ENCODE measurements at places on chromosomes 4 and X.

DNA sequence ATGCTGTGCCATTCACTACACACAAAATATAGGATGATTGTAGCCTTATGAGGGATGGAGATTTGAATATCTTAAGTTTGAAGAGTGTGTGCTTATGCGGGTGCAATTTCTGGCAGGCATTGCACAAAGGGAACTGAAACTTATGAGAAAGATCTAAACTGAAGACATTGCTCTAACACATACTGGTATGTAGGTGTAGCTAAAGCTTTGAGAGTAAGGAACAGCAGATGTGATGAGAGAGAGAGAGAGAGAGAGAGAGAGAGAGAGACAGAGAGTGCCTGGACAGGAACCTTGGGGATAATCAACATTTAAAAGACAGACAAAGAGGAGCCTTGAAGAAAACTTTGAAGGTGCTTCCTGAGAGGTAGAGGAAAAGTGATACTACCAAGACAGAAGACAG lies 379.7 kb downstream of the SPRY1 start:
- DNase-seq = no peak

GRCh38 chr4:98794565-98795205 lies 134.2 kb downstream of the EIF4E start:
- DNase-seq = no peak

DNA sequence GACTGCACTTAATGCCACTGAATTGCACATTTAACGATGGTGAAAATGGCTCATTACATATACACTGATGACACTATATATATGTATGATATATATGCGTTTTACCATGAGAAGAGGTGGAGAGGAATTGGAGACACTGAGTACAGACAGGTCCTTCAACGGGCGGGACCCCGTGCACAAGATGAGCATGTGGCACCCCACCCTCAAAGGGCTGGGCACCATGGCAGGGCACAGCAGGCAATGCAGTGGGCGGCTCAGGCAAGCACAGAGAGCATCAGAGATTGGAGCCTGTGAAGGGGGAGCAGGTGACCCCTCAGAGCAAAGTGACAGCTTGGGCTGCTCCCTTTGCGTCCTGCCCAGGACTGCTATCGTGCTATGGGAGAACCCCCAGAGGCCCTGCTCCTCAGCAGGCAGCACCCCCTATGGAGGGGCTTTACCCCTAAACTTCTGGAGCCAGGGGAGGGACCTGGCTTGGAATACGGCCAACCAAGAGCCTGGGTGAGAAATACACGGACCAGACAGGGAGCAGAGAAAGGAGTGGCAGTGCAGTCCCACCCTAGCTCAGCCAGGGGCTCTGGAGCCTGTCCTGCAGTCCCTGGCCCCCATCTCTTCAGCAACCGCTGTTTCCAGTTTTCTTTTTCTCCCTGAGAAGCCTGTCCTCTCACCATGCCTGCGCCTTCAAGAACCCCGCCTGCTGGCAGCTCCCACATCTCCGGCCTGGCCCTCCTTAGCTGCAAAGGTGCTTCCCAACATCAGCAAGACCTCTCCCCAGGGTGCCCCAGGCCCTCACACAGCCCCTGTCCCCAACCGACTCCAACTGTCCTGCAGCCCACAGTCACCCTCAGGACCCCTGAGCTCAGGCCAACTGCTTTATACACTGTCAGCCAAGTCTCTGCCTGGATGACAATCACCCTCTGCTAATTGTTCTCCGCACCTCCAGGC lies 10.5 kb downstream of the SLC6A8 start:
- DNase-seq = no peak

DNA sequence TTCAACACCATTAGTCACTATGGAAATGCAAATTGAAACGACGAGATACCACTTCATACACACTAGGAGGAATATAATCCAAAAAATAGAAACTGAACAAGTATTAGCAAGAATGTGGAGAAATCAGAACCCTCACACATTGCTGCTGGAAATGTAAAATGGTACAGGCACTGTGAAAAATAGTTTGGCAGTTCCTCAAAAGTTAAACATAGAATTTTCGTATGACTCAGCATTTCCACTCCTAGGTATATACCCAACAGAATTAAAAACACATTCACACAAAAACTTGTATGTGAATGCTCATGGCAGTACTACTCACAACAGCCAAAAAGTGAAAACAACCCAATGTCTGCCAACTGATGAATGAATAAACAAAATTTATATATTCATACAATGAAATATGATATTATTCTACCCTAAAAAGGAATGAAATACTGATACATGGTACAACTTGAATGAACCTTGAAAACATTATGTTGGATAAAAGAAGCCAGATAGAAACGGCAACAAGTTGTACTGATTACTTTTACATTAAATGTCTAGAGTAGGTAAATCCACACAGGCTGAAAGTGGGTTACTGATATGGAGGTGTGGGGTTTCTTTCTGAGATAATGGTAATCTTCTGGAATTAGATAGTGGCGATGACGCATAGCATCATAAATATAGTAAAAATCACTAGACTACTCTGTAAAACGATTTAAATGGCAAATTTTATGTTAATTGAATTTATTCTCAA lies 22.3 kb downstream of the TEC start:
- no peak for DNase-seq

DNA sequence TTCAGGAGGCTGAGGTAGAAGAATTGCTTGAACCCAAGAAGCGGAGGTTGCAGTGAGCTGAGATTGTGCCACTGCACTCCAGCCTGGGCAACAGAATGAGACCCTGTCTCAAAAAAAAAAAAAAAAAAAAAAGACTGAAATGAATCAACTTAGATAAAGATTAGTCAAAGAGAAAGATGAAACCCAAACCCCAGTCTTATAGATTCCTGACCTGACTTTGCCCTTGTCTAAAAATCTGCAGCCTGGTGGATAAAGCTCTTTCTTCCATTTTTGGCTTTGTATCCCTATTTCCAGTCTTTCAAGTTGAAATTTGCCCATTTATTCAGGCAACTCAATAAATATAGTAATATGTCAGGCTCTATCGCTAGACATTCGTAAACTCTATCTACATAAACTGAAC lies 39.3 kb upstream of the SPINK2 start:
- DNase-seq = no peak

GRCh38 chr4:36206603-36207311 lies 37.6 kb downstream of the ARAP2 start:
- DNase-seq = no peak

GRCh38 chr4:85939595-85939994 lies 420.3 kb downstream of the MAPK10 start:
- DNase-seq = no peak

DNA sequence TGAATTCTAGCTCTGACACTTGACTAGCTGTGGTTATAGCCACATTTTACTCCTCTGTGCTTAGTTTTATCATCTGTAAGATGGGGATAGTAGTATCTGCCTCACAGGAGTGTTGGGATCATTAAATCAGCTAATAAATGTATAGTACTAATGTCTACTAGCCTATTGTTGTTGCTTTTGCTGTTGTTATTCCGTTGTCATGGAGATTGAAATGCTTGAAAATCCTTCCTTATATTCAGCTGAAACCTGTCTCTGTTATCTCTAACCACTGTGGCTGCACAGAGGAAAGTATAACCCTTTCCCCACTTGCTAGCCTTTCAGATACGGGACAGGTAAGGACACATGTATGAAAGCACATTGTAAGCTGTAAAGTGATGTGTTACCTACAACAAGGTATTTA lies 33.9 kb downstream of the CLCN5 start:
- DNase-seq = no peak

DNA sequence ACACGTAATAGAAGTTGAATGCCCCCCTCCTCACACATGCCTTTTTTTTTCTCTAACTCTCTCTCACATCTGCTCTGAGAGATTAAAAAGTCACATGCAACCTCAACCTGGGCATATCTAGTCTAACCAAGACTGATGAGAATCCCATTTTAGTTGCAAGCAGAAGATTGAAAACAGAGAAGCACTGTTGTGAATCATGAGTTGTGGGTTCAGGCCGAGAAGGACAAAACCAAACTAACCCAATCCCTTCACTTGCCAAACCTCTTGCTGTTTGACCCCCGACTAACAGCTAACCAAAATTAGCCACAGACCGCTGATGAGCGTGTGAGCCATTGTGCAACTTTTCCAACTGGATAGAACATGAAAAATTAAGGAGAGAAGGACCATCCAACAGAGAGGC lies 31.8 kb downstream of the CXCL1 start:
- no peak for DNase-seq

DNA sequence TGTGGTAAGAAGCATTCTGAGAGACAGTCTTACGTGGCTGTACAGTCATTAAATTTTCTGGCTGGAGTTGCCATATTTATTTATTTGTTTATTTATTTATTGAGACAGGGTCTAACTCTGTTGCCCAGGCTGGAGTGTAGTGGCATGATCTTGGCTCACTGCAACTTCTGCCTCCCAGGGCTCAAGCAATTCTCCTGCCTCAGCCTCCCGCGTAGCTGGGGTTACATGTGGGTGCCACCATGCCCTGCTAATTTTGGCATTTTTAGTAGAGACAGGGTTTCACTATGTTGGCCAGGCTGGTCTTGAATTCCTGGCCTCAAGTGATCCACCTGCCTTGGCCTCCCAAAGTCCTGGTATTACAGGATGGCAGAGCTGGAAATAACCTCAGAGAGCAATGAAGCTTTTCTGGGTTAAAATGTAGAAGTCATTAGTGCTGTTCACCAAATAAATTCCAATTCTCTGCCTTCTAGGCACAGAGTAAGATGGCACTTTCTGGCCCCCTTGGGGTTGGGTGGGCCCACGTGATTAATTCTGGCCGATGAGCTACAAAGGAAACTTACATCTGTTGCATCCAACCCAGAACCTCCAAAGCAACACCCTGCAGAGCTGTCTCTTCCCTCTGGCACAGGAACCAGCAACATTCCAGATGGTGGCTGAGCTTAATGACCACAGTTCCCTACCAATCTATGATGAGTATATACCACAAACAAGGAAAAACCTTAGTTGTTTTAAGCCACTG lies 4.5 kb downstream of the MRFAP1 start:
- DNase-seq = no peak

DNA sequence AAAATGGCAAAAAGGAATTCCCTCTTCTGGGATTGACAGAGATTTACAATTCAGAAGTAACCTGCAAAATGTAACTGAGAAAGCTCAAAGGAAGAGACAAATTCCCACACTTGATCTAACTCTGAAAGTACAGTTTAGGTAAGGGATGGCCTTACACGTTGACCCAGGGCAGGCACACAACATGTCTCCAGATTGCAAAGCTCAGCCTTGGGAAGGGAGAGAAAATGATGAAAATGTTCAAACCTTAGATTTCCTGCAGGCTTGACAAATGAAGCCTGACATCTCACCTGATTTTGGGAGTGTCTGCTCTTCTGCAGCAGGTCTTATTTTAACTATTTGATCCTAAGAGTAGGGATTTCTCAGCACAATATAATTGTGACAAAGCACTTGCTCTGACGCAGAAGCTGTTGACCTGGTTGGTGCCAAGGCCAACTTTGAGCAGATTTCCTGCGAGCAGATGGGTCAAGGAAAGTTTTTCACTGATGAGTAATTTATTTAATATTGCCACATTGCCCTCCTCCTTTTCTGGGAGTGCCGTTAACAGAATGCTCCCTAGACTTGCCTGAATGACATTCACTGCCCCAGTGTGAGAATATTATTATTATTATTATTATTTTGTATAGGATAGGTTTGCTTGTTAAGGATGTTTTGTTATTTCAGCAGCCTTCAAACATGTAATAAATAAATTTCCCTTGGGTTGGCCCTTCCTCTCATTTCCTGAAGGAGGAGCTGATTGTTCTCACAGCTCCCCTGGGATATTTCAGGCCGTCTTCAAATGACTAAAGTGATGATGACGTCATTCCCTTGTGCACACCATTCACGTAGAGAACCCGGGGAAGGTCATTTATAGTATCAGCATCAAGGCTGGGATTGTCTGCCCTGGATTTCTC lies 157.1 kb downstream of the VEGFC start:
- DNase-seq = no peak

- no peak for DNase-seq
Observed at GRCh38 chr4:112213091-112213490, 18.5 kb upstream of the AP1AR start.

- DNase-seq = no peak
Observed at GRCh38 chr4:76745240-76745639, 152.7 kb downstream of the SOWAHB start.

- no peak for DNase-seq
Observed at GRCh38 chr4:146214238-146214637, at the start of gene REELD1. Gene REELD1 (plus strand): TSS chr4:146214538. CDS start chr4:146216953, 2,415 bp downstream.

GRCh38 chr4:742742-743311 lies 37.2 kb downstream of the PCGF3 start:
- no peak for DNase-seq

DNA sequence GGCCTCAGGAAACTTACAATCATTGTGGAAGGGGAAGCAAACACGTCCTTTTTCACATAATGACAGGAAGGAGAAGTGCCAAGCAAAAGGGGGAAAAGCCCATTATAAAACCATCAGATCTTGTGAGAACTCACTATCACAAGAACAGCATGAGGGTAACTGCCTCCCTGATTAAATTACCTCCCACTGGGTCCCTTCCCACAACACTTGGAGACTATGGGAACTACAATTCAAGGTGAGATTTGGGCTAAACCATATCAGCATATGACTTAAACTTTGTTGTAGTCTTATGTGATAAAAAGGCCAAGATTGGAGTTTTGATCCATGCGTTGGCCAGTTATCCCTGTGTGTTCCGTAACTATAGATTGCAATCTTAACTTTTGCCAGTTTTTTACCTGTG lies 68.3 kb downstream of the C4orf33 start:
- DNase-seq = no peak

GRCh38 chr4:158315706-158316105 lies 105.4 kb downstream of the TMEM144 start:
- DNase-seq = no peak

DNA sequence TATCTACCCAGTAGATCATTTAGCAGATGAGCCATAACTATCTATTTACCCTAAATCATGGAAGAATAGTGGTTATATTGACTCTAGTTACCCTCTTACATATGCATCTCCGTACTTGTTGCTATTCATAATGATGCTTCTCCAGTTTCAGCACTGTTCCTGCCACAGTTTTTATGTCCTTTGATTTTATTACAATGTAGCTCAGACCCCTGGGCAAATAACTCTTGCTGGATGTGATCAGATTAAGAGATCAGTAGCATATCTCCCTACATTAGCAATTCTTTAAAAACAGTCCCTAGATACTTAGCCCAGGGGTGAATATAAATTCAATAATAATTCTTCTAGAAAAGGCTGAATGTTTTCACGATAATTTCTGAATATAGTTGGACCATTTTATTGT lies 696.5 kb downstream of the ADGRL3 start:
- DNase-seq = no peak

DNA sequence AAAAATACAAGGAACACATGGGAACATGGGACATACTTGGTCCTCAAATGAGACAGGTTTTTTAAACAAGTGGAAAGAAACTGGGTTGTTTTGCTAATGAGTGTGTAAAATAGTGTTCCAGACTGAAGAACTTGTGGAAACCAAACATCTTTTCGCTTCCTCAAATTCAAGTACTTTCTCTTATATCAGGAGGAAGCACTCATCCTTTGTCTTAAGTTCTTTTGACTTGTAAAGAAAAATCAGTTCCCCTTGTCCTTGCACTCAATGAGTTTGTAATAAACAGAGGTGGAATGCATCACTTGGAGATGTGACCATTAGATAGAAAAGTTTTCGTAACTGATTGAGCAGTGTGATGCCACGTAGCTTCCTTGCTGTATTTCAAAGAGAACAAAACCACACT lies 101.1 kb downstream of the PHOX2B start:
- DNase-seq = no peak

- DNase-seq = no peak
Observed at GRCh38 chrX:72475338-72475737, 97.3 kb downstream of the HDAC8 start.

GRCh38 chrX:10326578-10326977 lies 169.8 kb downstream of the CLCN4 start:
- DNase-seq = no peak

GRCh38 chr4:37721995-37722638 lies 35.9 kb upstream of the RELL1 start:
- no peak for DNase-seq
